ENCODE measurements at places on chromosomes 3 and 15.

DNA sequence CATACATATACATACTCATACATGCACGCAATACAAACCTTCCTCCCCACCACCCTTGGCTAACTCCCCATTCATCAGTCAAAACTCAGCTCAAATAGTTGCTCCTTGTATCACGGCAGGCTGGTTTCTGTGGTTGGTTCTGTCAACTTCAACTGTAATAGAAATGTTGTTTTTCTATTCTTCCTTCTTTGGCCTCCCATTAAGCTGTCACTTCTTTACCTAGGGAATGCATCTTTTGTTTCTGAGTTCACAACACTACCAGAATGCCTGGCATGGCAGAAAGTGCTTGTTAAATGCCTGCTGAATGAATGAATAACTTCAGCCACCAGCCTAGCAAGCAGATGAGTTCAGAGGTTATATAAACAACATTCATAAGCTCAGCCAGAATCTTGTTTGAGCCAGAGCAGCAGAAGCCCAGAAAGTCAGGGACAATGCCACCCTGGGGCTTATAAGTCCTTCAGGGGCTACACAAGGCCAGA is 63.1 kb downstream of the B3GALNT1 start:
- no peak for DNase-seq

- no peak for DNase-seq
These were observed 31.3 kb downstream of the GPR176 start for GRCh38 chr15:39888809-39889208.

DNA sequence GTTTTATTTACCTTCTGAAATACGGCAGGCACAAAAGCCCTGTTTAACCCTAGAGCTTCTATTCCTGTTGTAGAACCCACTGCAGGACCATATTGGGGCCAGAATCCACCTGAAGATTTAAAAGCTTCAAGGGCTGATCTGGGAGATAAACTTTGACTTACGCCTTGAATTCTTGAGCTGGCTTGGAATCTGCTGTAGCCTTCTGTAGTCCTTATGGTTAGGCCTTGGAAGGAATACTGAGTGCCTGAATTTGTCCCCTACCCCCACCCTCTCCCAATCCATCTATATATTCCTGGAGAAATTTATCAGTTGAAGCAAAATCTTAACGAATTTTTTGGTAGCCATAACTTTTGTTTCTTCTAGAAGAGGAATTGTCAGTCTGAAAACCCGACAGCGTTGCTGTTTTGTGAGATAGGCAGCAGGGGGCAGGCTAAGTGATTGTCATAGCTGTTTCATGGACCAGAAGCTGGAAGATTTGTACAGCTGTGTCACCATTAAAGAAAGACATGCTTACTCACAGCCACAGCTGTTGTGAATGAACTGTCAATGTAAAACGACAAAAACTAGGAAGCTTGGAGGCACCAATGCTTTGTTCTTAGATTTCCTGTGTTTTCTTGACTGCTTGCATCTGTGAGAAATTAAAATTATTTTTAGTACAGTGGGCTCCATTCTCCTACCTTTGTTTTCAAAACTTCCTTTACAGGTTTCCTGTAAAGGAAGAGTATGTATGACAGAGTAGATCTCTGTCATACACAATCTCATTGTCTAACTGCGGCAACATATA is 12.8 kb downstream of the LXN start:
- DNase-seq, result no peak

DNA sequence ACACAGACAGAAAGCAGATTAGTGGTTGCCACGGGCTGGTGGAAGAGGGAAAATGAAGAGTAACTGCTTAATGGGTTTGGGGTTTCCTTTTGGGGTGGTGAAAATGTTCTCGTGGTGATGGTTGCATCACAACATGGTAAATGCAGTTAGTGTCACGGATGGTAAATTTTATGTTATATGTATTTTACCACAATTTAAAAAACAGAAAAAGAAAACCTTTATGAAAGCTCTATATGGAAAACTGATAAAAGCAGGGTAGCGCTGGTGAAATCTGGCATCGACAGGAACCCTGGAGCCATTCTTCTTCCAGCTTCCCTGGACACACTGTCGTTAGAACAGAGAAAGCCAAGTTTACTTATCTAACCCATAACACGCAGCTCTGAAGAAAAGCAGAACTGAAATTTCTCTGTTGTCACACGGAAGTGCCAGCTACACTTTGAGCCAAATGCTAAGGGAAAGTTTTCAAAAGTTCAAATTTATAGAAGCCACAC is 287.7 kb upstream of the NR2F2 start:
- DNase-seq, result no peak

- no peak for DNase-seq
These were observed 269.8 kb downstream of the NTRK3 start for GRCh38 chr15:87986776-87987175.

GRCh38 chr3:46665763-46666452 is 27.6 kb downstream of the ALS2CL start:
- no peak for DNase-seq

GRCh38 chr3:179402963-179403362 is 48.3 kb downstream of the GNB4 start:
- DNase-seq, result no peak

- DNase-seq, result no peak
These were observed 514.1 kb downstream of the ROBO1 start for GRCh38 chr3:79253704-79254103.

- DNase-seq, result no peak
These were observed 199.6 kb downstream of the FHIT start for GRCh38 chr3:61051666-61052065.

- peak; percentile 74 for DNase-seq
These were observed at the start of gene SKIL for GRCh38 chr3:170357176-170358041. Gene SKIL (plus strand): TSS chr3:170357715. CDS start chr3:170360332, 2,617 bp downstream.

DNA sequence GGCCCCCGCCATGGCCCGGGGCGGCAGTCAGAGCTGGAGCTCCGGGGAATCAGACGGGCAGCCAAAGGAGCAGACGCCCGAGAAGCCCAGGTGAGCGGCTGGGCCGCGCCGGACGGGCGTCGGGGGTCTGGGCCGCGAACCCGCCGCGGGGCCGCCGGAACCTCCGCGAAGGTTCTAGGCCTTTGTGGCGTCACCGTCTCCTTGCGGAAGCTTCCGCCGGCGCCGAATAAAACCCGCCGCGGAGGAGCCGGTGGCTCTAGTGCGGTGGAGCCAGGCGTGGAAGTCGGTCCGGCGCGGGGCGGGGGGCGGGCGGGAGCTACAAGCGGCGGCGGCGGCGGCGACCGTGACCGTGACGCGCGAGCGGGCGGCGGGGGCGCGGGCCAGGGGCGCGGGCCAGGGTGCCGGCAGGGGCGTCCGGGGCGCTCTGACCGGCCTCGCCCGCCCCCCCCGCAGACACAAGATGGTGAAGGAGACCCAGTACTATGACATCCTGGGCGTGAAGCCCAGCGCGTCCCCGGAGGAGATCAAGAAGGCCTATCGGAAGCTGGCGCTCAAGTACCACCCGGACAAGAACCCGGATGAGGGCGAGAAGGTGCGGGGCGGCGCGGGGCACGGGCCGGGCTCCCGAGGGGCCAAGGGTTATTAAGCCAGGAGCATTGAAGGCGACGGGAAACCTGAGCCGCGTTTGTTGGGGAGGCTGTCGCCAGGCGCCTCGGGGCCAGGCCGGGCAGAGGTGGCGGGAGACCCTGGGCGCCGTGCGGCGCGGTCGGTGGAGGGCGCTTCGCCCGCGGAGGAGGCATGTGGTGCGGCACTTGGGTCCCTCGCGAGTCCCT is at the start of gene DNAJA4:
TSS of gene DNAJA4 (plus strand) at position 259 of the 833 bp plus-strand sequence. CDS start at position 461, 202 bp downstream.
- DNase-seq, result no peak

DNA sequence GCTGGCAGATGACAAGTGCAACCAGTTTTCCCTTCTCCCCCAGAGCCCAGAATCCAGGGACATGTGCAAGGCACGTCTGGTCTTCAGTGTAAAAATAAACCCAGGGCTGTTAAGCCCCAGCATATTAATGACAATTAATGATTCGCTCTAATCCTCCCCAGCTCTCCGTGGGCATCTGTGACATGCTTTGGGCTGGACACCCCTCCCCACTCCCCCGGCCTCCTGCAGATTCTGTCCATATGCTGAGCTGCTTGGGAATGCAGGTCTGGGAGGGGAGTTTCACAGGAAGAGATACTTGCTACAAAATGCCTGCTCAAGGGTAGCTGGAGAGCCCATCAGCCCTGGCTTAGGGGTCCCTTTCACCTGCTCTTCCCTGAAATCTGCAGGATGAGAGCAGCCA is 43.0 kb upstream of the NTRK3 start:
- no peak for DNase-seq

GRCh38 chr15:60555806-60556205 is 76.9 kb upstream of the ICE2 start:
- DNase-seq, result no peak

- DNase-seq, result no peak
These were observed 185.3 kb downstream of the FNDC3B start for GRCh38 chr3:172224560-172225214.

- DNase-seq, result peak; percentile 25
These were observed 271.5 kb upstream of the DCBLD2 start for GRCh38 chr3:99172736-99173657.

DNA sequence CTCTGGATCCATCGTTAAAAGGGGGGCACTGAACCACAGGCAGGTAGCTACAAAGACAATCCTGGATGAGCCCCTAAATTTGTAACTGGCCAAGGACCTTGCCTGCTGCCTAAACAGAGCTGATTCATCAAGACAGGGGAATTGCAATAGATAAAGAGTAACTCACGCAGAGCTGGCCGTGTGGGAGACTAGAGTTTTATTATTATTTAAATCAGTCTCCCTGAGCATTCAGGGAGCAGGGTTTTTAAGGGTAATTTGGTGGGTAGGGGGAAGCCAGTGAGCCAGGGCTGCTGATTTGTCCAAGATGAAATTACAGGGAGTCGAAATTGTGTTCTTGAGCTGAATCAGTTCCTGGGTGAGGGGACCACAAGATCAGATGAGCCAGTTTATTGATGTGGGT is 885.1 kb upstream of the CADM2 start:
- DNase-seq, result no peak

- no peak for DNase-seq
These were observed 15.2 kb upstream of the KLHL40 start for GRCh38 chr3:42670051-42670576.

GRCh38 chr3:173287361-173287760 is 110.2 kb upstream of the NLGN1 start:
- DNase-seq, result no peak

- DNase-seq, result no peak
These were observed 8.5 kb upstream of the ILDR1 start for GRCh38 chr3:122030381-122031122.

DNA sequence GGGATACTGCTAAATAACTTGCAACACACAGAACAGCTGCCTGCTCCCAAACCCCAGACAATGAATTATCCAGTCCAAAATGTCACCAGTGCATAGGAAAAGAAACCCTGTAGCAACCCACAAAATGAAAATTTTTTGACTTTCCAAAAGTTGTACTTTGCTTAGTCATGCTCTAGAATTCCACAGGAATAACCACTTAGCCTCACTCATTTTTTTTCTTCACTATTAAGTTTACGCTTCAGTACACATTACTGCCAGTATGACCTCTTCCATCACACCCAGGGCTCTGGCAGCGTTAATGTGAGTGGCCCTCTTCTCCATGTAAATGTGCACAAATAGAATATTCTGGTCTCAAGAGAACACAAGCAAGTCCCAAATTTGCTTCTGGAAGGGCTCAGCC is 259.8 kb downstream of the MAGI1 start:
- DNase-seq, result no peak

- DNase-seq, result no peak
These were observed 100.1 kb upstream of the PROK2 start for GRCh38 chr3:71885006-71885405.

- no peak for DNase-seq
These were observed 447.6 kb upstream of the IL12A start for GRCh38 chr3:159540882-159541495.

GRCh38 chr15:36777926-36778325 is 198.5 kb downstream of the CDIN1 start:
- no peak for DNase-seq

DNA sequence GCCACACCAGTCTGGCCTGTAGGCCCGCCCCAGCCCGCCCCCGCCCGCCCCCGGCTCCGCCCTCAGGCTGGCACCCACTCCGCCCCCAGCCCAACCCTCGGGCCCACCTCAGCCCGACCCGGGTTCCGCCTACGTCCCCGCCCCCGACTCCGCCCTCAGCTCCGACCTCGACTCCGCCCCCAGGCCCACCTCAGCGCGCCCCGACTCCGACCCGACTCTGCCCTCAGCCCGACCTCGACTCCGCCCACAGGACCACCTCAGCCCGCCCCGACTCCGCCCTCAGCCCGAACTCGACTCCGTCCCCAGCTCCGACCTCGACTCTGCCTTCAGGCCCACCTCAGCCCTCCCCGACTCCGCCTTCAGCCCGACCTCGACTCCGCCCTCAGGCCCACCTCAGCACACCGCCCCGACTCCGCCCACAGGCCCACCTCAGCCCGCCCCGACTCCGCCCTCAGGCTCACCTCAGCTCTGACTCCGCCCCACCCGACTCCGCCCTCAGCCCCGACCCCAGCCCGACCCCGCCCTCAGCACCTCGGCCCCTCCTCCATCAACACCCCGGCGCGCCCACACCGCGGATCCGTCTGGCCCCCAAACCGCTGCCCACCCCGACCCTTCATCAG is at the start of gene RAB43:
TSS of gene RAB43 (minus strand) at position 13 of the 620 bp plus-strand sequence. CDS start 315 bp downstream, outside the sequence.
- DNase-seq, result peak; percentile 96

DNA sequence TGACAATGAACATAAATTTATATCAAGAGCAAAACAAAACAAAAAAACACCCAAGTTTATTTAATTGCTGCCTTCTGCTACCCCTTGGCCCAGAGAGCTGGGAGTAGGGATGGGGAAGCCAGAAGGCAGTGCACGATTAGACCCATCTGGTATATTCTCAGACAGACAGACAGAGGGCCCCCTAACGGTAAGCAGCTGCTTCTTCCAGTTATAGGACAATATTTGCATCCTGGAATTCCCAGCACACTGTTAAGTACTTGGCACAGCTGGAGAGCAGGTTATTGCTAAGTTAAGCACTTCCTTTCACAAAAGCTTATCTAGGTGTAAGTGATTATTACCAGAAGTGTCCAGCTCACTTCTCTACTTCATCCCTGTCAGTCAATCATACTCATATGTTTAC is 39.3 kb downstream of the C2CD4B start:
- no peak for DNase-seq

DNA sequence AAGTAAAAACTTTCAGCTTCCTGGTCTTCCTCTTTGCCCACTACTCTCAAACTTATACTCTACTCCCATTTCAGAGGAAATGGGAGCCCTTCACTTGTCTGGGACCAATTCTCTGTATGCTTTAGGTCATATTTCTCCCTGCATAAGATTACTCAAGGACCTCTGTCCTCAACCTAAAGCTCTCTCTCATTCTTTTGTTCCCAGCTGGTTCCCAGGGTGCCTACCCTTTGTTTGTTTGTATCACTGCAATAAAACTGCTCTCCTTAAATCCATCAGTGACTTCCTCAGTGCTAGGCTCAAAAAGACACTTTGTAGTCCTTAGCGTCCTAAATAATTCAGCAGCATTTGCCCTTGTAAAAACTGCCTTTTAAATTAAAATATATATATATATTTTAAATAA is 2.9 kb downstream of the NGRN start:
- DNase-seq, result no peak
